ENCODE measurements at places on chromosomes 2 and 18.

DNA sequence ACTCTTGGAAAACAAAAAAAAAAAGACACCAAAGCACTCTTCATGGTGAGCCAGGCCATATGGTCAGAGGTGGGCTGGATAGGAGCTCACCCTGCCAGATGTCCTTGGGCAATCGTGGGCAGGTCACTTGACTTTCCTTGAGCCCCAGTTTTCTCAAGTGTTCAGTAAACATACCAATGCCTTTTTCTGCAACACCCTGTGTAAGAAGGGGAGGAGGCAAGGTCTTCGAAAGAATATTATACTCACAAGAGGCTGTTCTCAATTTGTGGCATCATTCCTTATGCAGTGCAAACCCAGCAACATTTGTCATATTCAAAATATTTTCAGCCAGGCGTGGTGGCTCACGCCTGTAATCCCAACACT lies 22.9 kb upstream of the TMEM87B start:
- DNase-seq: no peak

DNA sequence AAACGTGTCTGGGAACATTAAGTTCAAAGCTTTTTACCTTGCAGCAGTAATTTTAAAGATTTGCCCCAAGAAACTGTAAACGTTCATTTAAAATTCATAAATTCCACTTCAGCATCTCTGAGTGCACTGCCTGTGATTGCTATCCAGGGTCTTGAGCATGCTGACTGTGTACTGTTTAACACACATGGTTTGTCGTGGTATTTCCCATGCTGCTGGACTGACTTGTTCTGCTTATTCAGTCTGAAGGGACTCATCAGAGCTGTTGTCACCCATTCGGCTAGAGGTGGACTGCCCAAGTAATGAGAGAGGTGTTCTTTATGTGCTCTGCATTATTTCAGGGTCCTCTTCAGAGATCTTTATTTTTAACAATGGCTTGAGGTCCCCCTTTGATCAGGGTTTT lies 53.1 kb downstream of the RHBDD1 start:
- DNase-seq: no peak

DNA sequence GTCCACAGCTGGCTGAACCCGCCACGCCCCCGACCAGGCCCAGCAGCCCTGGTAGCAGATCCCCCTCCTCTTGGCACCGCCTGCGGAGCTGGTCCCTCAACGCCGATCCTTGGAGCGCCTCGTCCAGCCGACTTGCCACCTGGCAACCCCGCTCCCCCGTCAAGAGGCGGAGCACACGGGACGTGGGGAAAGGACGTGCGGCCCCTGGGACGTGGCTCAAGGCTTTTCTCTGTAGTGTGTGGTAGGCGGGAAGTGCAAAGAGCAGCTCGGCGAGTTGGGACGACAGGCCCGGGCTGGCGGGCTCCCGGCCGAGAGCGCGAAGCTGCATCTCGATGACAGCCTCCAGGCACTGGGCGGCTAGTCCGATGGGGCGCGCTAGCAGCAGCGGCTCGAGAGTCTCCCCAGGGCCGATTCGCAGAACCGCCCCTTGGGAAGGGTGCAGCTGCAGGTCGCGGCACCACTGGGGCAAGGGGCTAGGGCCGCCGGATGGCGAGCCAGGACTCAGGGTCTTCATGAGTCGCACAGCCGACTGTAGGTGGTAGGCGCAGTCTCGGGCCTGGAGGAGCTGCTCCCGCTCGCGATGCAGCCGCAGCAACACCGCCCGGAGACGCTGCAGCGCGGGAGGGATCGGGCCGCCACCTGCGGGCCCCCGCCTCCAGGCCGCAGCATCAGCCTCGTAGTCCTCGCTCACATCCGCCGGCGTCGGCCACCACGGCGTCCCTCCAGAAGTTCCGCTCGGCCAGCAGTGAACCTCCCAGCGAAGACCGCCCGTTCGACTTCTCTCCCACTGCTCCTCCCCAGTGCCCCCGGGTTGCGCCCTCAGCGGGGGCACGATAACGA lies 617 bp downstream of the CCDC142 start:
- no peak for DNase-seq

- no peak for DNase-seq
These were observed 143.6 kb downstream of the SPP2 start for GRCh38 chr2:234193977-234194563.
